ENCODE measurements at places on chromosomes 1 and 21. TPM values are rescaled to one million over a fixed set of nuclear protein-coding genes. Genes with fewer than 3 reads are reported as not detected.

GRCh38 chr1:87314091-87314490 is 14.6 kb upstream of the LMO4 start:
- H3K27ac ChIP-seq: no peak overlapping the region
- no peak overlapping the region for H3K4me3 ChIP-seq
- H3K36me3 ChIP-seq: no peaks in the 10 kb centered on the region
- no peaks in the 10 kb centered on the region for H3K27me3 ChIP-seq
- no peak for DNase-seq

GRCh38 chr1:159798893-159799292 is 3.3 kb upstream of the FCRL6 start:
- H3K27me3 ChIP-seq: no peaks in the 10 kb centered on the region
- DNase-seq: peak; percentile 30
- H3K36me3 ChIP-seq: no peaks in the 10 kb centered on the region
- no peak overlapping the region for H3K4me3 ChIP-seq
- no peak overlapping the region for H3K27ac ChIP-seq

GRCh38 chr1:210257698-210258529 is 25.3 kb downstream of the SERTAD4 start:
- peaks cover 7% of the 10 kb centered on the region for H3K27me3 ChIP-seq
- H3K4me3 ChIP-seq: no peak overlapping the region
- H3K36me3 ChIP-seq: no peaks in the 10 kb centered on the region
- no peaks in the 10 kb centered on the region for H3K4me1 ChIP-seq
- no peak overlapping the region for H3K27ac ChIP-seq

DNA sequence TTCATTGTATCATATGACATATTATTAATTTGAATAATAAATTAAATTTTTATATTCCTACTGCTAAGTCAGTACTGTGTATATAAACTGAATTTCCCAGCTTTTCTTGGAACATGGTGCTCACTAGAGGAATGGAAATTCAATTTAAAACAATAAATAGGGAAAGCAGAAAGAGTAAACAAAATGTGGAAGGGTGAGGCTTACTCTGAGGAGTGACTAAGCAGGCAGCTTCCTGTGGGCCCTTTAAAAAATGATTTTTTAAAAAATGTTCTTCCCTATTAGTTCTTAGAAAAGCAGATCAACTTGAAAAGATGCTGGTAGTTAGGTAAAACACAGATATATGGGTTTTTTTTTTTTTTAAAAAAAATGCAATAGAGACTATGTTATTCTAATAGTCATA is 49.5 kb upstream of the S1PR1 start:
- no peak for DNase-seq
- H3K27ac ChIP-seq: no peak overlapping the region
- H3K27me3 ChIP-seq: no peaks in the 10 kb centered on the region
- H3K4me3 ChIP-seq: no peak overlapping the region
- no peaks in the 10 kb centered on the region for H3K4me1 ChIP-seq
- H3K36me3 ChIP-seq: no peaks in the 10 kb centered on the region

DNA sequence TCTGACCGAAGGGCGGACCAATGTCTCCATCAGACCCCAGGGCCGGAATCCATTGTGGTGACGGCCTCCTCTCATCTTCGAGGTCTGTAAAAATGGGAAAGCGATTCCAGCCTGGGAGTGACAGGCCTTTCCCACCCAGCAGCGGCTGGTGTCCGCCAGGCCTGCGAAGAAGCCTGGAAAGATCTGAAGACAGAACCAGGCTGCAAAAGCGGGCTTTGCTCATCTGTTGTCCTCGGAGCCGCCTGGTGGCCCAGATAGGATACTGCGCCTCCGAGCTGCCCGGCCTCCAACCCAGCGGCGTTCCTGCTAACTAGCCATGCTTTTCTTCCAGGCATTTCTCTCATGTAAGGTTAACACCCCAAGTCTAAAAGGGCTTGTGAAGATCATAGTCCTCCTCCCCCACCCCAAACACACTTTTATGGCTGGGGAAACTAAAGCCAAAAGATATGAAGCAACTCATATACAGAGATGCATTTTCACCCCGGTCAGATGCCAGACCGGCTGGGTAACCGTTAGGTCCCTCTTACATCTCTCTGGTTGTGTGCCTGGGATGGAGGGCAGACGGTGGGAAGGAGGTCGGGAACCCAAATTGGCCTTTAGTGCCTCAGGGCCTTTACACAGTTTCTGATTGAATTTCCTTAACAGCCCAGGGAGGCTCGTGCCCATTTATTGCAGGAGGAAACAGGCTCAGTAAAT is 1.9 kb upstream of the DHRS3 start:
- no peaks in the 10 kb centered on the region for H3K27me3 ChIP-seq
- H3K36me3 ChIP-seq: peaks cover 4% of the 10 kb centered on the region
- peaks cover 28% of the 10 kb centered on the region for H3K4me1 ChIP-seq
- peak; percentile 71 for DNase-seq
- H3K4me3 ChIP-seq: peak overlapping the region; percentile 92

- no peaks in the 10 kb centered on the region for H3K36me3 ChIP-seq
- H3K4me1 ChIP-seq: no peaks in the 10 kb centered on the region
- H3K4me3 ChIP-seq: no peak overlapping the region
- no peaks in the 10 kb centered on the region for H3K27me3 ChIP-seq
- DNase-seq: no peak
Observed at GRCh38 chr1:107081102-107081501, 24.6 kb downstream of the PRMT6 start.

GRCh38 chr1:6904476-6905170 is 119.4 kb downstream of the CAMTA1 start:
- no peaks in the 10 kb centered on the region for H3K27me3 ChIP-seq
- H3K4me3 ChIP-seq: no peak overlapping the region

- H3K4me1 ChIP-seq: no peaks in the 10 kb centered on the region
- H3K36me3 ChIP-seq: peaks cover 4% of the 10 kb centered on the region
- H3K27me3 ChIP-seq: no peaks in the 10 kb centered on the region
- no peak overlapping the region for H3K27ac ChIP-seq
- no peak overlapping the region for H3K4me3 ChIP-seq
Observed at GRCh38 chr1:224256640-224257039, 73.3 kb downstream of the NVL start.

DNA sequence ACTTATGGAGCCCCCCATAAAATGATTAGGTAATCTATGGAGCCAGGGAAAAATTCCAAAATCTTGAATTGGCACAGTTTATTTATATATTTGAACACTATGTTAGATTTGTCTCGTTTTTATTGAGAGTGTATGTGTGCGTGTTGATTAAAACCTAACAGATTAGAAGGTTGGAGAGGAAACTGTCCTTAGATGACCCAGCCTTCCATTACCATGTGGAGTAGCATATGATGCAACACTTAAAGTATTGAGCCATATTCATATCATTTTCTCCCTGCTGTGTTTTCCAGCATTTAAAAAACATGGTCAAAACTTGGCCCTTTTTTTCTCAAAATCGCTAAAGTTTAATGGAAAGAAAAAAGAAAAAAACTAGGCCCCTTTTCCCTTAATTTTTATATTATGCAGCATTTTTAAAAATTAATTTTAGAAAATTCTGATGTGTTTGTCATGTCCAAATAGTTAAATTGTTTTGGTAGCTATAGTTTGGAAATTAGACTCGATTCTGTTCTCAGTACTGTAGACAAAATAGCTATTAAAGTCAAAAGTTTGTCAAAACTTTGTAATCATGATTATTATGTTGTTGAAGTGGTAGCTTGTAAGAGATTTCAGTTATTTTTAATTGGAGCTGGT is 2.3 kb downstream of the LRRC8D start:
- no peak for DNase-seq
- H3K27me3 ChIP-seq: no peaks in the 10 kb centered on the region
- H3K36me3 ChIP-seq: no peaks in the 10 kb centered on the region
- H3K4me1 ChIP-seq: peaks cover 19% of the 10 kb centered on the region
- H3K27ac ChIP-seq: peak overlapping the region; percentile 72

- DNase-seq: no peak
- H3K36me3 ChIP-seq: no peaks in the 10 kb centered on the region
- no peaks in the 10 kb centered on the region for H3K27me3 ChIP-seq
- H3K27ac ChIP-seq: no peak overlapping the region
- no peak overlapping the region for H3K4me3 ChIP-seq
- H3K4me1 ChIP-seq: peaks cover 9% of the 10 kb centered on the region
Observed at GRCh38 chr21:45830221-45830640, 151.3 kb upstream of the COL6A1 start.

DNA sequence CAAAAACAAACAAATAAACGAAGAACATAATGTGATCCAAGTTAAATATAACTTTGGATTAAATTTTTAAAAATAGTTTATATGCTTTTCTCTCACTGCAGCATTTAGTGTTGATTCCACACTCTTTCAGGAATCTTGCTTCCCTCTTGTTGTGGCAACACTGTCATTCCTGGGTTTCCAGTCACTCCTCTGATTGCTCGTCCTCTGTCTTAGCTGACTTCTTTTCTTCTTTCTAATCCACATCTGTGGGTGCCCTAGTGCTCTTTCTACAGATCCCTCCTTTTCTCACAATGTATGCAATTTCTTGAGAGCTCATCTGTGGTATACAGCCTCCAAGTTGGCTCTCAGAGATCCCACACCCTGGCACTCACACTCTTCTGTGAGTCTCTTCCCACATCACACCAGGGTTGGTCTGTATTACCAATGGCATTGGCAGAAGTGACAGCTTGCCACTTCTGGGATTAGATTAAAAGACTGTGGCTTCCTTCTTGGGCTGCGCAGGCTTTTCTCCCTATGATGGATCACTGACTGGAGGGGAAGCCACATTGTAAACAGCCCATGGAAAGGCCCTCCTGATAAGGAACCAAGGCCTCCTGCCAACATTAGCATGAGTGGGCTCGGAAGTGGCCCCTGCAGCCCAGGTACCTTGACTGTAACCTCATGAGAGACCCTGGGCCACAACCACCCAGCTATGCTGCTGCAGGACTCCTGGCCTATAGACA is 11.5 kb upstream of the MYOC start:
- H3K27ac ChIP-seq: no peak overlapping the region
- H3K4me1 ChIP-seq: no peaks in the 10 kb centered on the region
- H3K36me3 ChIP-seq: no peaks in the 10 kb centered on the region
- H3K27me3 ChIP-seq: no peaks in the 10 kb centered on the region
- DNase-seq: no peak

DNA sequence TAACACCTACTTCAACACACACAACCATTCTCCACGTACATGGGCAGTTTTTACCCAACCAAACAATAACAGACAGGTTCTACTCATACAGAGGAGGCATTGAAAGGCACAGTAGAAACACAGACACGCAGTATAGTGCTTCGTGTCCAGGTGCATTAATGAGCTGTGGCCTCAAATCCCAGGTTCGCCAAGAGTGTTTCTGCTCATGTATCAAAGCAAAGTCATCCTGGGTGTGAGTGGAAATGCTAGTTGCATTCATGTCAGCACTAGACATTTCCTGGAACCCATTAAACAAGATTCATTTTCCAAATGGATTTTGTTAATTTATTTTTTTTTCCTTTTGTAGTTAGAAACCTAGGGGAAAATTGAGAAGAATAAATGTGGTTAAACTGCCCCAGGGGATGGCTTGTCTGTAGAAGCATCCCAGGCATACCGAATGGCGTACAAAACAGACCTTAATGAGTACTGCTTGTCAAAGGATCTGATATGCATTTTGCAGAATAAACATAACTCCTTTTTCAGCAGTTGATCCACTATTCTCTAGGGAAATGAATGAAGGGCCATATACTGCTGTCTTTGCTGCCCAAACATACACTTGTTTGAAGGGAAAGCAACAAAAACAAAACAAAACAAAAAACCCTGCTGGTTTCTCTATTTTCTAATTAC is 298.6 kb upstream of the ST6GALNAC5 start:
- H3K4me1 ChIP-seq: no peaks in the 10 kb centered on the region
- H3K36me3 ChIP-seq: no peaks in the 10 kb centered on the region
- no peak for DNase-seq
- H3K4me3 ChIP-seq: no peak overlapping the region

- DNase-seq: no peak
- no peak overlapping the region for H3K27ac ChIP-seq
- H3K4me3 ChIP-seq: no peak overlapping the region
- H3K27me3 ChIP-seq: no peaks in the 10 kb centered on the region
- H3K4me1 ChIP-seq: no peaks in the 10 kb centered on the region
Observed at GRCh38 chr1:81998165-81998564, 197.4 kb downstream of the ADGRL2 start.

GRCh38 chr1:58812926-58813325 is 29.1 kb upstream of the JUN start:
- H3K4me3 ChIP-seq: no peak overlapping the region
- DNase-seq: peak; percentile 67
- H3K27me3 ChIP-seq: no peaks in the 10 kb centered on the region
- H3K4me1 ChIP-seq: peaks cover 35% of the 10 kb centered on the region
- no peaks in the 10 kb centered on the region for H3K36me3 ChIP-seq

GRCh38 chr1:26833432-26834405 is 7.2 kb downstream of the ZDHHC18 start:
- H3K36me3 ChIP-seq: peaks cover 9% of the 10 kb centered on the region
- H3K4me3 ChIP-seq: peak overlapping the region; percentile 50
- peak; percentile 89 for DNase-seq

DNA sequence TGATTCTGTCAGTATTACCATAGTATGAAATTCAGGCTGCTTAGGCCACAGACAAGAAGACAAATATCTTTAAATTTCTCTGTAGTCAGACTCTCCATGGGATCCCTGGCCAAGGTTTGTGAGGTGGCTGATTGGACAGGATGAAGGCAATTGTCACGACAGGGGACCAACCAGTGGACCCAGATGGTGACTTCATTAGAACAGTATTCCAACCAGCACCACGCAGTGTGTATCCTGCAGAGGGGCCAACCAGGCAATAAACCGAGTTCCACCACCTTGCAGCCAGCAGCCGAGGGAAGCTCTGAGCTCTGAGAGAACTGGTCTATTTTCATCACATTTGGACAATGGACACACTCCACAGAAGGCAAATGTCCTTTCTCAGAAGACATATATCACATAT is 16.1 kb downstream of the DSCAM start:
- no peak for DNase-seq
- no peak overlapping the region for H3K4me3 ChIP-seq
- H3K4me1 ChIP-seq: no peaks in the 10 kb centered on the region
- no peak overlapping the region for H3K27ac ChIP-seq
- no peaks in the 10 kb centered on the region for H3K27me3 ChIP-seq

OR2L3 gene
- not detected for total RNA-seq

RAB13 gene
- total RNA-seq: 9.0 TPM

LCE3E gene
- total RNA-seq: not detected

Data from CD8-positive, alpha-beta memory T cell (primary cell).